ENCODE measurements at places on chromosomes 5 and 9.

GRCh38 chr5:131218392-131218791 is 45.5 kb upstream of the CDC42SE2 start:
- no peak for DNase-seq

DNA sequence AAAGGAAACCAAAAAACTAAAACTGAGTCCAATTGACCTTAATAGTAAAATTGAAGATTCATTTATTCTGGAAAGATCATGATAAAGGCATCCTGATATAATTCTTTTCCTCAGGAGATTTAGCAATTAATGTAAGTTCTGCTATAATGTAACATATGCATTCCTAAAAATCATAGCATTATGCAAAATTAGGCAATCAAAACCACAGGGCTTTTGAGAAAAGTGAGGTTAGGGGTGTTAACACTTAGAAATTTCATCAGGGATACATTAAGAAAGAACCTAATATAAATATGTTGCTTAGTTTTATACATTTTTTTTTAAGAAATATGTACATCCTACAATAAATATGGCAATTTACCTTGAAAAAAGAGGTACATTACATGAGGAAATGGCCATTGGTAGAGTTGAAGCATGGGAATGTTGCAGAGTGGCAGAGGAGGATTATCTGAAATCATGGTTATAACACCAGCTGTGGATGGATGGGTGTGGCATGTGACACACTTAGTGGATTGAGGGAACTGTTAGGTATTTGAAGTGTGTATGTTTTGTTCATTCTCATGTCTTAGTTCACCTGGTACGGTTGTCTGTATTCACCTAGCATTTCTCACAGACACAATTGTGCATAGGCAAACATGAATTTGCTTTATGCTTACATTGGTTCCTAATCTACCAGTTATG is 51.1 kb downstream of the CCNH start:
- DNase-seq = no peak

DNA sequence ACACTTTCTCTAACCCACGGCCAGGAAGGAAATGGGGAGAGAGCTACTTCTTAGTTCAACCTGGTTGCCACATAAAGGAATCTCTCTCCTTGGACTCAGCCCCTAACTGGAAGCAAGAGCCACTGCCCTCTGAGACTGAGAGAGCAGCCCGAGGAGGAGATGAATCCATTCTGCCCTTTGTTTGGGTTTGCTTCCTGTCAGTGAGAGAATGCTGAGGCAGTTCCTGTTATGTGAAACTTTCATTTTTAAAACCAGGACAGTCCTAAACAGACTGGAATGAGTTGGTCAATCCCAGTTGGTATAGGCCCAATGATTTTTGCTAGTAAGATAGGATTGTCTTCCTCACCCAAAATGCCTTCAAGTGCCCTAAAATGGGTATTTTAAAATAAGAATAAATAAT is 205.1 kb downstream of the NTRK2 start:
- no peak for DNase-seq

DNA sequence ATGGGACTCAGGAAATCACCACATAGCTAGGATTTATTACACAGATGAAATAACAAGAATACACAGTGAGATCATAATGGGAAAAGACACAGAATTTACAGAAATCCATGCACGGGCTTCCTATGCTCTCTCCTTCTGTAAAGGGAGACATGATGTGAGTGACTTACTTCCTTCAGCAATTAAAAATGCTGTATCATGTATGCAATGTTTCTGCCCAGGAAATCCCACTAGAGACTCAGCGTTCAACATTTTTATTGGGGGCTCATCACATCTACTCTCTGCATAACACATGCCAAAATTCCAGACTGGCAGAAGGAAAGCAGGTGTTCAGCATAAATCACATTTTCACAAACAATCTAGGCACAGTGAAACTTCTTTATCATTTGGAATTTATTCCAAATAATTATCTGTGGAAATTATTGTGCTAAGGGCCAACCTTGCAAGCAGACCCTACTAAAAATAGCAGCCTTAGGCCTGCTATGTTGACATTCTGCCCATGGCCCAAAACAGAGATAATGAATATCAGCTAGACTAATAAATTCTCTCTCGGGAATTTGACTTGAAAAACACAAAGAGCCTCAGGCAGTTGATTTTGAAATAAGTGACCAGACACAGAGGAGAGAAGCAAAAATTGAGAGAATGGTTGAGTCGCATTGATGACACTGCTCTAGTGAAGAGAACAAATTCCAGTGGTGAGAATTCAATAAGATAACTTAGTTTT is 31.4 kb upstream of the SELENOP start:
- no peak for DNase-seq

- DNase-seq = no peak
Observed at GRCh38 chr9:128611600-128612394, 44.9 kb downstream of the DYNC2I2 start.

DNA sequence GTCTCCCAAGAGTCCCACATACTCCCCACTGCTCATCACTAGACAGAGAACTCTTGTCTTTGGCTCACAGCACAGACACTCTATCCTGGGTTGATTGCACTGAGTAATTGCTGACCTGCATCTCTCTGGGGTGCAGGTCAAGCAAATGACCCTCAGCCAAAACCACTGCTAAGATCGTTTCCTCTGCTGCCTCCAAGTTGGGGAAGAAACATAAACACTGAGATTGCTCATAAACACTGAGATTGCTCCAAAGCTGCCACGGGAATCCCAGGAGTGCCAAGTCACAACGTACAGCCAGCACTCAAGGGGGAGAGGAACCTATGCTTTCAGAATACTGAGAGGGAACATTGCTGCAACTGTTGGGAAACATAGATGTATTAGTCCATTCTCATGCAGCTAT is 1402.1 kb upstream of the ACO1 start:
- no peak for DNase-seq

- DNase-seq = no peak
Observed at GRCh38 chr9:20604562-20604961, 17.7 kb downstream of the MLLT3 start.
